ENCODE measurements at places on chromosomes 7 and 10.

- no peak for DNase-seq
These were observed 11.6 kb downstream of the FRG2B start for GRCh38 chr10:133614830-133615580.

DNA sequence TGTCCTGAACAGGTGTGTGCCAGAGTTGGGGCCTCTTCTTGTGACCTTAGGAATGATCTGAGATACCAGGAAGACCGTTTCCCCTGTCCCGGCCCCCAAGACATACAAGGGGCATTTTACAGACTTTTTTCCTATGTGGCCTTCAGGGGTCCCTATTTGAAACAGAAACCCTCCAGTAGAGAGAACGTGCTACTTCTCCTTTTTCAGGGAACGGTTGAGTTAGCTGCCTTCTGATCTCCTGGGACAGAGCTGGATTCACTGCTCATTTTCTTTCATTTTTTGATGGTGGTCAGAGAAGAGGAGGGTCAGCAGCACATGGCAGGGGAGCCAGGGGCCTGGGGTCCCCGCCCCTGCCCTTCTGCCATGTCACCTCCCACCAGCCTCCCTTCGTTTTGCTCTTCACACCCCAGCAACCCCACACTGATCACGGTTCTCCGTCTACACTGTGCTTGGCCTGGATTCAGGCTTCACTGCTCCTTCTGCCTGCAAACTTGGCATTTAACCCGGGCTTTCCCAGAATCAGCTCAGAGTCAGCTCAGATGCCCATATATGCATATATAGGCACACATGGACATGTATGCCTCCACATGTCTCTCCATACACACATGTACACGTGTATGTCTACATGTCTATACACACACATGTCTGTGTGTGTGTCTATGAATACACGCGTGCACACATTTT lies 138.1 kb upstream of the BTBD16 start:
- no peak for DNase-seq

- DNase-seq = no peak
These were observed 69.6 kb downstream of the SHOC2 start for GRCh38 chr10:110989016-110989415.

DNA sequence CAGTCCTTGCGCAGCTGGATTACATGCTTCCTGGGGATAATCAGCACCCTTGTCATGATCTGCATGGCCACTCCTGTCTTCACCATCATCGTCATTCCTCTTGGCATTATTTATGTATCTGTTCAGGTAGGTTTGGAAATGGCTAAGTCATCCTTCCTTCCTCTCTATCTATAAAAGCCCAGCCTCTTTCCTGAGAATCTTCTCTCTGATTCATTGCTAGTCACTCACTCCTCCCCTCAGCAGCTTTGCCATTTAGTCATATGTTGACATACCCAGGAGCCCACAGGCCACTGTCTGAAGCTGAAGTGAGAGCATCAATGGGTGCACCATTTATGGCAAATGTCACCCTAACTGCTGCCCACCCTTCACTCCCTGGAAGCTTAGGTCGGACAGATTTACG lies 52.0 kb downstream of the ABCC2 start:
- DNase-seq = peak; percentile 76

- DNase-seq = peak; percentile 61
These were observed 668.5 kb upstream of the AUTS2 start for GRCh38 chr7:68929781-68930261.

DNA sequence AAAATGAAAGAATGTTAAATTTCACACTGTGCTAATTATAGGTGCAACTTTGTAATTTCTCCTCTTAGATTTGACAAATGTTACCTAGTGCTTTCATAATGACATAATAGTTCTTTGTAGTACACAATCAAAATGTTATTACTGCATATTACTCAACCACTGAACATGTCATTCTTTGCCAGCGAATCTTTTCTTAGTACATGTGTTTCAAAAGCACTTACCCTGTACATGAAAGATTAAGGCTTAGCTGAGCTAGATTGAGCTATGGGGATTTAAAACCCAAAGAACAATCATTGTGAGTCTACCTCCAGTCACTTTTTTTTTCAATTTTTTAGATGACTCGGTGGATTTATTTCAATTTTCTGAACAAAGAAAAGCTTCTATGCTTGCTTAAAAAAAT lies 123.5 kb upstream of the FERD3L start:
- no peak for DNase-seq

GRCh38 chr7:156662277-156662676 lies 21.7 kb downstream of the RNF32 start:
- DNase-seq = no peak
